ENCODE measurements at places on chromosomes 7 and 10. TPM values are rescaled to one million over a fixed set of nuclear protein-coding genes. Genes with fewer than 3 reads are reported as not detected.
A peak's percentile ranks its signal among the peaks of the same experiment; 100 is the strongest.

GRCh38 chr10:120979435-120980278, 128.5 kb downstream of the WDR11 start:
- peak; percentile 35 for DNase-seq

Gene CTNNA3
- polyA plus RNA-seq, result not detected

Gene DNAJB9
- polyA plus RNA-seq, result 8.2 TPM

DNA sequence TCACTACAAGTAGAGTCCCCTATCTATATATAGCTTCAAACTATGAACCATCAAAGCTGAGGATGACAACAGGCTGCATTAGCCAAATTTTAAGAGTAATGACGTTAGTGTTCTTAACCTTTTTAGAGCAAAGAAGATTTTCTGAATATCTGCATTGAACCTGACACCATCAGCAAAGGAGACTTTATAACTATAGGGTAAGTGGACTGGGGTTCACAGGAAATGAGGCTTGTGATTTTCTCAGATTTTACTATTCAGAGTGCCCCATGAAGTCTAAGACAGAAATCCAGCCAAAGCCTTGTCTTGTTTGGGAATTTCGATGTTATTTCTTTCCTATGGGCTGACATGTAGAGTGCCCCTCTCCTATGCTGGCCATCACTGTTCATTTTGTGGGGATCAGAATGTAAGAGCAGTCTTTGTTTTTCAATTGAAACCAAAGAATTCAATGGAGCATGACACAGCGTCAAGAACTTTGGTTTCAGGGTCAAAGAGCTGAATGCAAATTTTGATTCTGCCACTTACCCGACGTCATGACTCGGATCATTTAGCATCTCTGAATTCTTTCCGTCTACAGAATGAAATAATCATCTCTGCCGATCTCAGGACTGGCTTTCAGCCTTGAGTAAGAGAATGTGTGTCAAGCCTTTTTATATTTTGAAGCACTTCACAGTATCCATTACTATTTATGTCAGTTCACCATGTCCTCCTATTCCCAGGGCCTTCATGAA, 52.7 kb downstream of the DENND11 start:
- no peak for DNase-seq

DNA sequence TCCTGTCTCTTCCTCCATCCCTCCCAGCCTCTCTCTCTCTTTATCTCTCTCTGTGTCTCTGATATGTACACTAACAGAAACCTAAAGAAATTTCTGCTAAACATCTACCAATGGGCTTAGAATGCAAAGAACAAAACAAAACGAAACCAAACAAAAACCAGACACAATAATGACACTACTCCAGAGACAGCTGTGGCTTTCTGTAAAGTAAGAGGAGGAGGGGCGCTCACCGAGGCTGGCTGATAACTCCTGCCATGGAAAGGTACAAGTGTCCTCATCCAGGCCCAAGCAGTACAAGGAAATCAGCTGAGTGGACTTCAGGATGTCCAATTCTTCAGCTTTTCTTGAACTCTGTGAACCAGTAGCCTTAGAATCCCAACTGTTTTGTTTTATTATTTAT, 70.4 kb upstream of the FZD8 start:
- no peak for DNase-seq

Gene ASAH2
- polyA plus RNA-seq, result 0.45 TPM

DNA sequence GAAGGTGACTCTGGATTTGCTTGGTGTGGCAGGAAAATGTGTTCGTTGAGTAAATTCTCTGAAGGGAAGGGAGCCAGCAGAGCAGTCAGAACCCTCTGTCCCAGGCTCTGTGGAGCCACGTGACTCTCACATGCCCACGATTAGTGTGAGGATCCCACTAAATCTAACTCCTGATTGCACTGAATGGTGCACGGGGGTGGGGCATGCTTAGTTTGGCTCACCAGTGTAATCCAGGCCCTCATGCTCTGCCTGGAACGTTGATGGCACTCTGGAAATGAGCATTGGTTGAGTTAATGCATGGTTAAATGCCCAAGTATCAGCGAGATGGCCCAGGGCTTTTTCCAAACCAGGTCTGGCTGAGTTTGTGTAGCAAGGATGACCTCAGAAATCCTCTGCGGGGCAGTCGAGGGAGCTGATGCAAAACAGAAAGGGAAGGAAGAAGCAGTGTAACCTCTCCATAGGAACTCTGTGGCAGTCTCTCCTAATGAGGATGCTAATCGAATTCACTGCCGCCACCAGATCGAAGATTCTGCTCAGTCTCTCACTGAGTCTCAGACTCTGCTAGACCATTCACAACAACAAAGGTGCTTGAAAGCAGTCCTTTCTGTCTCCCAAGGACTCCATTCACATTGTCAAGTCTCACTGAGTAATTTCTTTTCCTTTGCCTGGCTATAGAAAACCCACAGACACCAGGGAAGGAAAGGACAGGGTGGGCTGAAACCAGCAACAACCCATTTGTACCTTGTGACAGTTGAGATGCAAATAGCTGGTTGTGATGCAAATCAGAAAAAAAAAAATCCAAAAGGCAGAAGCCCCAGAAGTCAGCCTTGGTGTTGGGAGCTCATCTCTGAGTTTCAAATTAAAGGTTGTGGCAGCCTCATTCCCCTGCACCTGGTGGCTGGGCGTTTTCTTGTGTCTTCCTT, 98.1 kb downstream of the C10orf105 start:
- no peak for DNase-seq

DNA sequence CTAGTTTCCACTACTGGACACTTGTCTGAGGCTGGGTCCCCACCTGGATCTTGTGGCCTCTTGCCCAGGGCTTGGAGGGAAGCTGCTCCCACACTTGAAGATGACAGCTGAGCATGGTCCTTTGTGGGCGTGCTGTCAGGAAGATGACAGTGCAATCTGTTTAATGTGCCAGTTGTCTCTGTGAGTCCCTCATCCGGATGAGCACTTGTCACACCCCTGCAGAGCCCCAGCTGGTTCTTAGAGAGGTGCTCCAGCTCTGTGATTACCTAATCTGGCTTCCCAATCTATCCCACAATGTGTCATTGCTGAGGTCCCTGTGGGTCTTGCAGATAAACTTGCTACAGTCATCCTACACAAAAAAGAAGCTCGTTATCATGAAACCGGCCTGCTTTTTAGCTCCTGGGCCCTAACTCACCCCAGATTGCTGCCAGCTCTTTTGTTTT, 34.8 kb upstream of the CCSER2 start:
- no peak for DNase-seq

GRCh38 chr10:3774814-3775695, 10.0 kb downstream of the KLF6 start:
- DNase-seq, result peak; percentile 86

DNA sequence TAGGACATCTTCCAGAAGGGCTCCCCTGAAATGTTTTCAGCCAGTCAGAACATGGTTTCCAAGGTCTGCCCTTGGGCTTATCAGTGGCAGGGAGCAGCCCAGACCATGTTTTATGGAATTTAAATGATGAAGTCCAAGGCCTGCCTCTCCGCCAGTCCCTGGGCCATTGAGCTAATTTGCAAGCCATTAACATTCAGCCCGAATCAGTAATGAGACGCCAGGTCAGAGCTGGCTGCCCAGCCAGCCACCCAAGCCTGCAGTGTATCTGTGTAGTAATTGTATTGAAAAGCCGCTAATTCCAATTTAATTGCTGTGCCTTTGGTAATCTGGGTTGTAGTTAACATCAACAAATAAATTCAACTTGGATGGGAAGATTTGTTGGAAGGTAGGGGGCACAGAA, 131.4 kb downstream of the PAXIP1 start:
- no peak for DNase-seq

- DNase-seq, result no peak
Observed at GRCh38 chr7:74338366-74339108, 49.3 kb downstream of the CLIP2 start.

Gene AIMP2
- 81.6 TPM for polyA plus RNA-seq

Gene RGR
- not detected for polyA plus RNA-seq

- DNase-seq, result no peak
Observed at GRCh38 chr7:76073335-76073990, 25.6 kb downstream of the MDH2 start.

Gene FGF8
- not detected for polyA plus RNA-seq

Gene ANKRD1
- 0.16 TPM for polyA plus RNA-seq

Gene SPDYE5
- not detected for polyA plus RNA-seq

DNA sequence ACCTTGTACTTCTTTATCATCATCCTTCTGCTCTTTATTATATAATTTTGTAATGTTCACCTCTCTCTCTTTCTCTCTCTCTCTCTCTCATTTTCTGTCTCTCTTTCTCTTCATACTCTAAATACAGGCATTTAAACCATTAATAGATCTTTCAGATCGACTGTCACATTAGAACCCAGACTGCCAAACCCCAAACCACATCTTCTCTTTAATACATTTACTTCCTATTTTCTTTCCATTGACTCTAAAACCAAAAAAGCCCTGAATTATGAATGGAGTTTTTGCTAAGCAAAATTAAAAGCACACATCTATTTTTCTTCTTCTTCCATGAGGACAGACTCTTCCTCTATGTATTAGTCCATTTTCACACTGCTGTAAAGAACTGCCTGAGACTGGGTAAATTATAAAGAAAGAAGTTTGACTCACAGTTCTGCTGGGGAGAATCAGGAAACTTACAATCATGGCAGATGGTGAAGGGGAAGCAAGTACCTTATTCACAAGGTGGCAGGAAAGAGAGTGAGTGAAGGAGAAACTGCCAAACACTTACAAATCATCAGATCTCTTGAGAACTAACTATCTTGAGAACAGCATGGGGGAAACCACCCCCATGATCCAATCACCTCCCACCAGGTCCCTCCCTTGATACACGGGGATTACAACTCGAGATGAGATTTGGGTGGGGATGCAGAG, 272.7 kb upstream of the MGMT start:
- no peak for DNase-seq

Gene JMJD1C
- polyA plus RNA-seq, result 16.9 TPM

DNA sequence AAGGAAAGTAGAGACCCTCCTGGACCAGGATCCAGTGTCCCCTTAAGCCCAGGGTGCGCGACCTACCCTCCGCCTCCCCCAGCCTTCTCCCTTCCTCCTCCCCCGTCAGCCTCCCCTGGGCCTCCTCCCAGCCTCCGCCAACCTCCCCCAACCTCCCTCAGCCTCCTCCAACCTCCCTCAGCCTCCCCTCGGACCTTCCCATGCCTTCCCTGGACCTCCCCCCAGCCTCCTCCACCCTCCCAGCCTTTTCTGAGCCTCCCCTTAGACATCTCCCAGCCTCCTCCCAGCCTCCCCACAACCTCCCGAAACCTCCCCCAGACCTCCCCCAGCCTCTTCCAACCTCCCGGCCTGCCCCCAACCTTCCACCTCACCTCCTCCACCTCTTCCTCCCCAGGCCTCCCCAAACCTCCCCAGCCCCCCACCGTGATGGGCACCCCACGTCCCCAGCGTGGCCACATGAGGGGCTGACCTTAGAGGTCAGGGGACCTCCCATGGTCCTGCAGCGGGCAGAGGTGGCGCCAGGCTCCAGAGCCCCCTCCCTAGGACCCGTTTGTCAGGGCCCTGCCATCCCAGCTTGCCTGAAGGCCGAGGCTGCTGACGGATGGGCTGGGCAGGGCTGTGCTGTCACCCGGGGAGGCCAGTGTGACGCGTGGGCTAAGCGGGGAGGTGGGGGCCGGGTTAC, 18.8 kb downstream of the FAM20C start:
- DNase-seq, result no peak

DNA sequence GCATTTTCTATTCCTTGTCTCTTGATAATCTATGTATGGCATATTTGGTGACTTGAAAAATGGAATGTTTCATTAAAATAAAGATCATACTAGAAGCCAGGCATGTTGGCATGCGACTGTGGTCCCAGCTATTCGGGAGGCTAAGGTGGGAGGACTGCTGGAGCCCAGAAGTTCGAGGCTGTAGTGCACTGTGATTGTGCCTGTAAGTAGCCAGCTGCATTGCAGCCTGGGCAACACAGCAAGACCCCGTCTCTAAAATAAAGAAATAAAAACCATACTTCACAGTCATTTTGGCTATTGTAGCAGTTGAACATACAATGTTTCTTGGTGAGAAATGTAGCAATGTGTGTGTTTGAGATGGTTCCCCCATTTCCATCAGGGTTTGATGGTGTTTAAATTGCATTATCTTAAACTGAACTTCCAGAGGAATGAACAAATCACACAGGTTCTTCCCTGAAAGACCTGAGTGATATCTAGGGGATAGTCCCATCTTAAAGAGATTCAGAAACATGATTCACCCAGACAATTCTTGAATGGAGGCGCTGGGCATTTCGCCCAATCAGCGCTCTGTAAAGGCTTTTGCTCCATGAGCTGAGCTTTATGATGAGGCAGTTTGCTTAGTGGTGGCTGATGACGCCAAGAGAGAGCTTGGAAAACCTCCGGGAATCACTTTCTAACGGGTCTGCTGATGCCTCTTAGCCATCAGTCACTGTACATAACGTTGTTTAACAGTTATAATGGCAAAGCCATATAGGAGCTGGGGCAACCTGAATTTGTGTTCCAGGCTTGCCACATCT, 19.4 kb upstream of the BTBD16 start:
- DNase-seq, result no peak

DNA sequence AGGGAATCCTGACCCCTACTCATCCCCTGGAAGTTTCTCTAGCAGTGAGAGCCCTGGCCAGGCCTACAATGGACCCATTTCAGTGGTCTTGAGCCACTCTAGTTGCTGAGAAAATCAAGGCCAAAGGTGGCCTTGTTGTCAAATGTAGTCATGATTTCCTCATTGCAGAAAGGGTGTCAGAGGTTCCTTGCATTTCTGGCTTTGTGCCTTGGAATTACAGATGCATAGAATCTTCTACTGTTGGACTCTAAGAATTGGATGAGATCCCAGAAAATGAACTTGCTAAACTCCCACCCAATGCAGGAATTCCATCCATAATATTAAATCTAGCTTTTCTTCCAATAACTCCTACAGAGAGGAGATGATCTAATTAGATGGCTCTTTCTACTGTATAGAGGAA, 12.2 kb downstream of the CPA2 start:
- DNase-seq, result peak; percentile 27

Gene PILRA
- polyA plus RNA-seq, result 0.87 TPM

Gene HPSE2
- polyA plus RNA-seq, result not detected

GRCh38 chr10:2680821-2681220, 386.5 kb upstream of the PFKP start:
- DNase-seq, result no peak

Gene SEC23IP
- polyA plus RNA-seq, result 30.6 TPM

- DNase-seq, result no peak
Observed at GRCh38 chr7:154729056-154729455, 273.9 kb downstream of the PAXIP1 start.

Gene ZKSCAN1
- 15.2 TPM for polyA plus RNA-seq

Measured in mammary epithelial cell (primary cell).